Astrocyte of the spinal cord (primary cell): ENCODE measurements at places on chromosomes 3 and 15.
A peak's percentile ranks its signal among the peaks of the same experiment; 100 is the strongest.

DNA sequence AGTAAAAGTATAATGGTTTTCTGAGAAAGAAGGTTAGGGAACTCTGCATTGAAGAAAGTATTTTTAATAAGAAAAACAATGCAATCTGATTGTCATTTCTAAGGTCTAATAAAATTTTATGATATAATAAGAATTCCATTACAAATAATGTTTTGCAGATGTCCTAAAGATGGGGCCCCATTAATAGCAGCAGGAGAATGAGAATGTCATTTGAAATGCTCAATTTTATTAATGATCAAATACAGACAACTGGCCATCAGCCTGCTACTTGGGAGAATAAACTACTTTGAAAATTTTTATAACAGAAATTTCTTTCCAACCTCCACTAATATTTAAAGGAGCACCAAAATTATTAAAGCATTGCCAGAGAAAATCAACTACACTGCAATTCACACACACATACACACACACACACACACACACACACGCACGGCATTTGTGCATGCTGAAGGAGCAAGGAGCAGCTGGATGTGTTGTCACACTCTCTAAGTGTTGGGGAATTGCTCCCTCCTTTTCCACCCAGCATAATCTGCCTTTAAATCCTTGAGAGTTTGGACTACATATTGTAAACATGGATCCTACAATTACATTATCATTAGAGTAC lies 109.5 kb downstream of the THRB start:
- DNase-seq: no peak

DNA sequence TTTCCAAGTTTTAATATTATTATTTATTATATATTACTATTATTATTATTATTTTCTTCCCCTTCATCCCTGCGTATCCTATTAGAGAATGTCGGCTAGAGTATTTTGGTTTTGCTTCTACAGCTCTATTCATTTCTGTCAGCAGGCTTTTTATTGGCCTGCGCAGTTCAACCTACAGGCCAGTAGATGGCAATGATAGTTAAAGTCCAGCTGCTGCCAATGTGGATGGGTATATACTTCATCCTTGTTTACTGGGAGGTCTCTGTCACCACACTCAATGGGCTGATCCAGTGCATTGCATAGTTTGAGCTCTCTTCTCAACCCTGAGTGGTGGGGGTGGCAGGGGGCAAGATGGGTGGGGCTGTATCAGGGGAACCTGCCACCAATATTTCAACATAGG lies 799.8 kb downstream of the NSUN3 start:
- peak; percentile 9 for DNase-seq

DNA sequence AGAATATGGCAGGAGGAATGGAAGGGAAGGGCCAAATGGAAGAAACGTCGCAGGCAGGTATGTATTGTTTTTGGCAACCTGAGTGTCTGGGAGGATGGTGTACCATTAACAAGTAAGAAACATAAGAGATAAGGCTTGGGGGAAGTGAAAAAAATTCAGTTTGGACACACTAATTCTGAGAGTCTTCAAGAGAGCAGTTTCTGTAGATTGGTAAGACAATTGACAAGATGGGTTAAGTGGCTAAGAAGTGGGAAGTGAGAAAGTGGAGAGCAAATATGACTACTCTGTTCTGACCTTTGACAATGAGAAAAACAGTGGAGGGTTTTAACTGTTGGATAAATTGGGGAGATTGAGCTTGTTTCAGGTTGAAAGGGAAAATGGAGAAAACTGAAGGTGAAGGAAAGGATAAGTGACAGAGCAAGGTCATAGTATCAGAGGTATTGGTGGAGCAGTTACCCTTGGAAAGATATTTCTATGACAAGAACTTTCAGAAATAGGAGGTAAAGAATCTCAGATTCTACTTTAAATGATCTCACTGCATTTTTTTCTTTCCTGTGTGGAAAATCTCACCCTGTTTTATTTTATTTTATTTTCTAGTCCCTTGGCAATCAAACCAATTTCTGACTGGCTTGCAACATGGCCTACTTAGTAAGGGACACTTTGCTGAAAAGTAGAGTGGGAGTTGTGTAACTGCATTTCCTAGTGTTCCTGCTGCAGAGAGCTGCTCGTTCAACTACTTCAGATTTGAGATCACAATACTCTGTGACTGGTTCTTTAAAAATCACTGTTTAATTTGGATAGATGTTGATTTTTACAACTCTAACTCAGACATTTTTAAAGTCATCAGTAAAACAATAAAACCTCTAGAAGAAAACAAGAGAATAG lies 23.1 kb upstream of the GABPB1 start:
- DNase-seq: no peak

- DNase-seq: no peak
Observed at GRCh38 chr15:59722476-59722875, 33.4 kb upstream of the BNIP2 start.

DNA sequence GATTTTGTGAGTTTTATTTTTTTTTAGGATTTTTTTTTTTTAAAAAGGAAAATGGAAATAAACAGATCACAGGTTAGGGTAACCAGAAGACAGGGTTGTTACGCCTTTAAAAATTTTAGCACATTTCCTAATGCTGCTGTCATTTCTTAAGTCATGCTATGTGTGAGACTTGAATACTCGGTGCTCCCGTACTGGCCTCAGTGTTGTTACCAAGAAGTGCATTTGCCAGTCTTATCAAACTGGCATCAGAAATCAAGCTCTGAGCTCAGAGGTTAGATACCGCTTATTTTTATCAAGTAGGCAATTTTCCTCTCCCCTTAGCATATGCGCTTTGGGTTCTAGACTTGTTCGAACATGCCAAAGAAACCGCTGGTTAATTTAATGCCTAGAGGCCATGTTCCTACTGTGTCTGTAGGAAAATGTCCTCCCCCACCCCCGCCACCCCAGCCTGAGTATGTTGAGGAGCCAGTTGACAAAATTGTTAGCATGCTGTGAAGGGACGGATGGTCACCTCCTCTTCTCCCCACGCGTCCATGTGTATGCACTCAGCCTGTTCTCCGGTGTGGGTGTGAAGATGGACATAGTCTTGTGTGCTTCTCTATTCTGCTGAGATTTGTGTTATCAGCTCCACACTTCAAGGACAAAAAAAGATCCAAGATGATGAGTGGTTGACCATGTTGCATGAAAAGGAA lies 88.9 kb downstream of the ITPR1 start:
- DNase-seq: no peak

GRCh38 chr15:78567531-78567930 lies 2.2 kb downstream of the CHRNA5 start:
- no peak for DNase-seq

DNA sequence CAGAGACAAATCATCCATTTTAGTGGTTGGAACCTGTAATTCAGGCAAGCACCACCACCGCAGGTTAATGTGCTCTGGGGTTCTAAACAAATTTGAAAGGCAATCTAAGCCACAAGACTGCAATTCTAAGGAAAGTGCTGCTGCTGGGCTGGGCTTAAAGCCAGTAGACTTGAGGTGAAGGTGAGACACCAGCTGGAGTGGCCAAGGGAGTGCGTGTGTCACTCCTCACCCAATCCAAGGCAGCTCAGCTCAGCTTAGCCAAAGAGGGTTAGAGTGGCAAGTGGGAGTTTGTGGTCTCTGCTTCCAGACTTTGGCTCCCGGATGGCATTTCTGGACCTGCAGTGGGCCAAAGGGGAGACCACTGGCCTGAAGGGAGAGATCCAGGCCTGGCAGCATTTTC lies 1655.6 kb downstream of the SI start:
- no peak for DNase-seq
